ENCODE measurements at places on chromosomes 1 and 21. TPM values are rescaled to one million over a fixed set of nuclear protein-coding genes. Genes with fewer than 3 reads are reported as not detected.

DNA sequence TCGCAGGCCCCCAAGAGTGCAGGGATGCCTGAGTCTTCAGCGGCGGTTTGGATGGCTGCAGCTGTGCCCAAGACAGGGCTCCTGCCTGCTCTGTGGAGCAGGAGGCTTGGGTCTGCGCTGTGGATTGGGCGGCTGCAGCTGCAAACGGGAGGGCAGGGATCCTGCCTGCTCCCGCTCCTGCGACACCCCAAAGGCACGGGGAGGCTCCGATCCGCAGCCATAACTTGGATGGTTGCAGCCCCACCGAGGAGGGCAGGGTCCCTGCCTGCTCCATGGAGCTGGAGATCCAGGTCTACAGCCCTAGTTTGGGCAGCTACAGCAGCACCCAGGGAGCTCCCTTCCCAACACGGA lies 898.8 kb upstream of the NEGR1 start:
- H3K4me1 ChIP-seq: no peaks in the 10 kb centered on the region
- no peaks in the 10 kb centered on the region for H3K36me3 ChIP-seq
- no peaks in the 10 kb centered on the region for H3K27me3 ChIP-seq
- no peak overlapping the region for H3K27ac ChIP-seq
- no peak overlapping the region for H3K4me3 ChIP-seq

The DNASE2B gene
- not detected for total RNA-seq

The ARHGAP29 gene
- total RNA-seq: not detected

DNA sequence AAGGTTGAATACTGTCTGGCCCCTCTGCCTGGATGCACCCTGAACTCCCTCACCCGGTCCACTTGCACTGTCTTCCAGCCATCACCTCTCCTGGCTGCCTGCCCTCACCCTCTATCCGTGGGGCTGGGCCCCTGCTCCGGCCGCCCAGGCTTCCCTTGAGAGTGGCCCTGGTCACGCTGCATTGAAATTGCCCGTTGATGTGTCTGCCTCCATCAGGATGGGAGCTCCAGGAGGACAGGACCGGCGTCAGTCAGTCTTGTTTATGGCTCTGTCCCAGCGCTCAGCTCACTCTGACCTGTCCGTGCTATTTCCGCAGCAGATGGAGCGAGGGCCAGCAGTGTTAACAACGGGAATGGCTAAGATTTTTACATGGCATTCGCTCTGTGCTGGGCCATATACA lies 34.9 kb downstream of the FOXO6 start:
- no peak for DNase-seq
- peaks cover 12% of the 10 kb centered on the region for H3K27me3 ChIP-seq
- H3K4me3 ChIP-seq: no peak overlapping the region

GRCh38 chr1:226481133-226481532 lies 67.4 kb upstream of the STUM start:
- DNase-seq: no peak
- H3K27me3 ChIP-seq: peaks cover 10% of the 10 kb centered on the region
- H3K27ac ChIP-seq: no peak overlapping the region
- no peaks in the 10 kb centered on the region for H3K36me3 ChIP-seq
- H3K4me1 ChIP-seq: no peaks in the 10 kb centered on the region
- no peak overlapping the region for H3K4me3 ChIP-seq

- no peaks in the 10 kb centered on the region for H3K36me3 ChIP-seq
- peaks cover 27% of the 10 kb centered on the region for H3K4me1 ChIP-seq
- H3K4me3 ChIP-seq: peak overlapping the region; percentile 1
- H3K27me3 ChIP-seq: no peaks in the 10 kb centered on the region
These were observed 2.7 kb downstream of the WDTC1 start for GRCh38 chr1:27237112-27237511.

GRCh38 chr1:153659175-153659534 lies 652 bp downstream of the SNAPIN start:
- H3K27ac ChIP-seq: peak overlapping the region; percentile 84
- no peaks in the 10 kb centered on the region for H3K27me3 ChIP-seq
- H3K36me3 ChIP-seq: peaks cover 26% of the 10 kb centered on the region
- peaks cover 11% of the 10 kb centered on the region for H3K4me1 ChIP-seq

DNA sequence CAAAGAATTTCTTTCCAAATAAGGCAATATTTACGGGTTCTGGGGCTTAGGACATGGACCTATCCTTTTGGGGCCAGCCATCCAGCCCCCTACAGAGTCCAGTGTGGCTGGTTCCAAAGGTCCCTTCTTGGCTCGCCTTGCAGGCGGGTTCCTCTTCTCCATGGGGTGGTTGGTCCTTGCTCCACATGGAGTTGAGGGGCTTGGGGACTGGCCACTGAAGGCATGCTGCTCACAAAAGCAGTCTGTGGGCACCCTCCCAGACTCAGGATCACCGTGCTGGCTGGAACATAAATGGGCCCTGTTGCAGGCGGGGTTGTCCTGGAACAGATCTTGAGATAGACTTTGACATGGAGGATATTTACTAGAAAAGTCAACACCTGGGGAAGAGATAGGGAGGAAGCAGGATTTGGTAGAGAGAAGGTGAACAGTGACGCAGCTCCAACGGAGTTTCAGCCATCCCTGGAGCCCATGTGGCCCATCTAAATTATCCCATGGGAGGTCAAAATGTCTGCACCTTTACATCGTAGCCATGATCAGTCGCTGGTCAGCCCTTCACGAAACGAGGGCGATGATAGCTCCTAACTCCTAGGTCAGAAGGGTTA lies 39.1 kb upstream of the LRP8 start:
- peaks cover 15% of the 10 kb centered on the region for H3K4me1 ChIP-seq
- H3K27ac ChIP-seq: no peak overlapping the region
- no peak for DNase-seq
- peaks cover 1% of the 10 kb centered on the region for H3K27me3 ChIP-seq
- H3K36me3 ChIP-seq: no peaks in the 10 kb centered on the region

Data from activated T-helper 1 cell treated with anti-CD3 and anti-CD28 coated beads, Interleukin-12 subunit alpha, Interleukin-12 subunit beta, Interleukin-2, Interleukin-4 antibody, amounts not matched to agents 30 ng/mL and 10 ng/mL and 1 ng/mL, durations not matched to agents 14 hours and 24 hours and 36 hours (primary cell).